ENCODE measurements at places on chromosomes 6 and 20.

DNA sequence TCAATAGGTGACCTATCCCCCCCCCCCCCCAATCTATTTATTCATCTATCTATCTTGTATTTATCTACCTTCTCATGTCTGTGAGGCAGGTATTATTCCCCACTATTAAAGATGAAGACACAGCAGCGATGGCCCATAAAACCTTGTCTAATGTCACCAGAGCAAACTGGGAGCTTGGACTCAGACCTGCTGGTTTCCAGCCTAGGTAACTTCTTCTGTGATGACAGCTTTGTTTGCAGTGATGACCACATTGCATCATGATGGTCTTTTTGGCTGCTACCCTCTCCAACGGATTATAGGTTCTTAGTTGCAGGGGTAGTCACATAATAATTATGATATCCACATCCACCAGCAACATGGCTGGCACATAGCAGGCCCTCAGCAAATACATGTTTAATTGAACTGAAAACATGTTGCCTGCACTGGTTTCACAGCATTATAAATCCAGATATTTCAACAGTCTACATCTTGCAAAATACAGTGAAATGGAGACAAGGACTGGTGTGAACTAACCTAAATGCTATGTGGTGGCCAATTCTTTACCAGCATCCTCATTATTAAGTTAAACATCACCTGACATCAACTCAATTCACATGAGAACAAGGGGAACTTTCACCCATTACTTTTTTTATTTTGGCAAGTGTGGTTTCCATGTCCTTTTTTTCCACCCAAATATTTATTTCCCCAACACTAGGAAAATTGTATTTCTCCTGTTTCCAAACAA is 712.5 kb upstream of the NRSN1 start:
- DNase-seq, result no peak

- DNase-seq, result no peak
Observed at GRCh38 chr6:140153703-140154102, 779.3 kb upstream of the CITED2 start.

DNA sequence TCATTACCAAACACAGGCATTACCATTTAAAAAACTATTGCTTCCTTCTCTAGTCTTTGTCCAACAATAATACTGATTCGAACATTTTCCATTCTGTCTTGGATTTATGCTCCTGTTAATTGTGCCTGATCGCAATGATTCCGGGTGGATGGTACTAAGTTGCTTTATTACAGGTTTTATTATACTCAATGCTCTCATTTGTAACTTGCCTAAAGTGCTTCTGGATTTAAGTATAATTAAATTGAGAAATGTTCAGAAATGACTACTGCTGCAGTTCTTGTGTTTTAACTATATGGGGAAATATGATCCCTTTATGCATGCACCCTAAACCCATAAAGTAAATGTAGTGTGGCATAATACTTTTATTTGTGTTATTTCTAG is 7.2 kb downstream of the TFAP2A start:
- no peak for DNase-seq

DNA sequence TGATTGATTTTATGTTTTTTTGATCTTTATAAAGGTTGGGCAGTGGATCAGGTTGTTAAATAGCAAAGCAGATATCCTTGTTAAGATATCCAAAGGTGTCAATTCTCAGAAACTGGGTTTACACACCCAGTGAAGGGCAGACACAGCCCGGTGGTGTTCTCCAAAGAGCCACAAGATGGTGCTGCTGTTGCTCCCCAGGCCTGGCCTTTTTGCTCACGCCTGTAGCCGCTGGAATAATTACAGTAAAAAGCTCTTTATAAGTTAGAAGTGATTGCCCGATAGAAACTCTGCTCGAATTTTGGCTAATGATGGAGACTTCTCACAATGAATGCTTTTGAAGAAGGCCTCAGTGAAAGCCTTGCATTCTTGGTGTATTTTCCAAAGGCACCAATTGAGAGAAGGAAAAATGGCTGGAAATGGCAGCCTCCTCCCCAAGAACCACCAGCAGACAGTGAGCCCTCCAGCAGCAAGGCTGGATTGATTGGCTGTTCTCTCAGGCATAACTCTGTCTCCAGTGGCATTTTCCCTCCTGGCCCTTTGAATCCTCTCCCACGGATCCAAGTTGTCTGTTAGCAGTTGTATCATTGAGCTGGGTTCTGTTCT is 120.5 kb upstream of the CHD6 start:
- DNase-seq, result peak; percentile 11

DNA sequence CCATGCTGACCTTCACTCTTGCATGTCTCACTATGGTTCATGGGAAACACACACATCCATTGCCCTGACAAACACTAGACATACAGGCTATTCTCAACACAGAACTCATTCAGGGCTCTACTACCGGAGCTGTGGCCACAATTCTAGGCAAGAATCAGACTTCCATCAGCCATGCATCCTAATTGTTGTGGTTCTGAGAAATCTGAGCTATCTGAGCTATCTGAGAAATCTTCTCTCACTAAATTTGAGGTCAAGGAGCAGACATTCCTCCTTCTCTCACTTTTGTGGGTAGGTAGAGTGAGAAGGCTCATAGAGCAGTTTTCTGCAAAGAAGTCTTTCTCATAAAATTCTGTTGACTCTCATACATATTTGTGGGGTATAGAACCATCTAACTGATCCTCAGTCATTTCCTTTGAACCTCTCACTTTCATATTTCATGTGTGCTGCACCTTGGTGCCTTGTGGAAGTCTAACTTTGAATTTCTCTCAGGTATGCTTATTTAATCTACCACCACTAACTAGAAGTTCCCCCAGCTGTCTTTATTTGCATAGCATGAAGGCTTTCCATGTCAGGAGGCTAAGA is 43.6 kb downstream of the ADGRF1 start:
- DNase-seq, result no peak

- DNase-seq, result no peak
Observed at GRCh38 chr6:147958683-147959082, 384.0 kb upstream of the SASH1 start.

- no peak for DNase-seq
Observed at GRCh38 chr6:107401573-107401972, 57.8 kb downstream of the PDSS2 start.

DNA sequence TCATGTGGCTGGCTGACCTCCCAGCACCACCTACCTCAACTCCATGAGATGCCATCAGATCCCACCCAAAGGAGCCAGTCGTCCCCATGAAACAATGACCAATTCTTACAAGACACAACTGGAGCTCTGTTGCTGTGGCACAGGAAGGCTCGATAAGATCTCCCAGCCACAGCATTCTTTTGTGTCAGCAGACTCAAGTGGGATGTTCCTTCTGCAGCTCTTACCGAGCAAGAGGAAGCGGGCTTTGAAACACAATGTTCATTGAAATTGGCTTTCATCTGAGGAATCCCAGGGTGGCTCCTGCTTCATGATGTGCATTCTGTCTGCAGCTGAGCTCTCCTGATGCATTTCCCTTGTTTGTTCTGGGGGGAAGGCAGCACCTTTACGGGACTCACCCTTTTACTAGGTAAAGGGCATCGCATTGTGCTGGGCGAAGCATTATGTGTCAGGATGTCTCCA is 222.0 kb upstream of the SGK1 start:
- no peak for DNase-seq

GRCh38 chr6:53436526-53437303 is 88.0 kb upstream of the ELOVL5 start:
- DNase-seq, result peak; percentile 20

DNA sequence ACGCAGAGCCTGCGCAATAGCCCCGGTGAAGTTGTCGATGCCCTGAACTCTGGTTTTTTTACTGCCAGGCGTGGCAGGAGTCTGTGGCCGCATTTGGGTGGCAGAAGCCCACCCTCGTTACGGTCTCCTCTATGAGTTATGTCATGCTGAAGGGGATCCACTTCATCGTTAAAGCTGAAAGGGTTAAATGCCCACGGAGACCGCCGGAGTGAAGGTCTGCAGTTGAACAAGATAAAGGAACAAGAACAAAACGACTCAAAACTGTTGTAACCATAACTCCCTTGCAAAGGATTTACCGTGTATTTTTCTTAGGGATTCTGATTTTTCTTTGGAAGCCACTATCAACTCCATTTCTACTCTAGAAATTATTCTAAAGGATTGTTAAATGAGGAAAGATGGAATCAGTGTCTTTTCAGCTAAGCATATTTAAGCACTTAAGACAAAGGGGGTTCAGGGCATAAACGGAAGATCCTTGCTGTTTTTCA is 501 bp upstream of the ELOVL5 start:
- DNase-seq, result no peak

DNA sequence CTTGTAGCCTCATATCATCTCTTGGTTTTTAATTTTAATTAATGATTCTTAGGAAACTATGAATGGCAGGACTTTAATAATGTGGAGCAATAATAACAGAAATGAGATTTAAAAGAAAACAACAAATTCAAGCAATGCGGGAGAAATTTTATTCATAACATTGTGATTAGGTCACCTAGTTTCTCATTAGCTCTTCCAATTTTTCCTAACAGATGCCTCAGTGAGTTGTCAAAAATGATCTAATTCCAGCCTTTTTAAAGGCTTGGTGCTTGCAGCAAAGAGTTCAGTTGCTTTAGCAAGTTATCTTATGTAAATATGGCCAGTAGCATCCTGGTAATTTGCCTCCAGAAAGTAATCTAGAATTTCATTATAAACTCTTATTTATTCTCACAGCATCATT is 20.4 kb downstream of the PDE7B start:
- DNase-seq, result peak; percentile 64

DNA sequence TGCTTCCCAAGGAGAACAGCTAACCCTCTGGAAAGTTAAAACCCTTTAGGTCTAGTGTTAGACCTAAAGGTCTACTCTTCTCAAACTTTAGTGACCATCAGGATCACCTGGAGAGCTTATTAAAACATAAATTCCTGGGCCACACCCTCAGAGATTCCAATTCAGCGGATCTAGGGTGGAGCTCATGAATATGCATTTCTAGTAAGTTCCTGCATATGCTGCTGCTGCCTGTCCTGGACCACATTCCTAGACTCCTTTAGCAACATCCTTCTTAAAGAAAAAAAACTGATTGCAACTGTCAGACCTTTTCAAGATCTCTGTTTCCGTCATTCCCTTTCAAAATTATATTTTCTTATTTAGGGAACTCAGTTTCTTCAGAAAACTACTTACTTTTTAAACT is 31.2 kb downstream of the SNAP25 start:
- DNase-seq, result no peak

DNA sequence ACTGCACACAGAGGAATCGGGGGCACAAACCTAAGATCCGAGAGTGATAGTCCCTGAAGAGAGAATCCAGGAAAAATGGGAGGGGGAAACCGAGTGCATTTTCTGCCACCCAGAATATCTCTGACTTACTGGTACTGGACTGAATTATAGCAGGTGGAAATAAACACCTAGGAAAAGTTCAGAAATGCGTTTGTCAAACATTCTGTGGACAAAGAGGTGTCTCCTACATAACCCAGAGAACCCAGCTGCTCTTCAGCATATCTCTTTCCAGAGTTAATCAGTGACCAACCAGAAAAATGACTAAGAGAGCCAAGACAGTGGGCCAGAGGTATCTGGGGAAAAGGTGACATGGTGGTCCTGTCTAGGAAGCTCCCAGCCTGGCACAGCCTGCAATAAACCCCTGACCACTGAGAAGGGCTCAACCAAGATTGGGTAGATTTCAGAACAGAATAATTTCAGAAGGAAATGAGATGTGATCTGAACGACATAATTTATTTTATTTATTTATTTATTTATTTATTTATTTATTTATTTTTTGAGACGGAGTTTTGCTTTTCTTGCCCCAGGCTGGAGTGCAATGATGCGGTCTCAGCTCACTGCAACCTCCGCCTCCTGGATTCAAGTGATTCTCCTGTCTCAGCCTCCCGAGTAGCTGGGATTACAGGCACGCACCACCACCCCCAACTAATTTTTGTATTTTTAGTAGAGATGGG is 6.0 kb upstream of the VNN1 start:
- no peak for DNase-seq

- DNase-seq, result no peak
Observed at GRCh38 chr6:14622085-14622484, 504.5 kb downstream of the CD83 start.

- peak; percentile 24 for DNase-seq
Observed at GRCh38 chr6:163415620-163416556, 1.4 kb downstream of the QKI start.

DNA sequence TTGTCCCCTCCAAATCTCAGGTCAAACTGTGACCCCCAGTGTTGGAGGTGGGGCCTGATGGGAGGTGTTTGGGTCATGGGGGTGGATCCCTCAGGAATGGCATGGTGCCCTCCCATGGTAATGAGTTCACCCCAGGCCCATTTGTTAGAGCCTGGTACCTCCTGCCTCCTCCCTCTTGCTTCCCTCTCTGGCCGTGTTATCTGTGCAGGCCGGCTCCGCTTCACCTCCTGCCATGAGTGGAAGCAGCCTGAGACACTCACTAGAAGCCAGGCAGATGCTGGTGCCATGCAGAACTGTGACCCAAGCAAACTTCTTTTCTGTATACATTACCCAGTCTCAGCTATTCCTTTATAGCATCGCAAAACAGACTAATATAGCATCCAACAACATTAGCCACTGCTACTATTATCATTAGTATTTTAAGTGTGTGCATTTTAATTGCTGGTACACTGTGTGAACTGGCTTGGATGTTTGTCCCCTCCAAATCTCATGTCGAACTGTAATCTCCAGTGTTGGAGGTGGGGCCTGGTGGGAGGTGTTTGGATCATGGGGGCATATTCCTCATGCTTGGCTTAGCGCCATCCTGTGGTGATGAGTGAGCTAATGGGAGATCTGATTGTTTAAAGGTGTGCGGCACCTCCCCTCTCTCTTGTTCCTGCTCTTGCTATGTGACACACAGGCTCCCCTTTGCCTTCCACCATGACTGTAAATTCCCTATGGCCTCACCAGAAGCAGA is 12.2 kb upstream of the OSER1 start:
- peak; percentile 29 for DNase-seq

DNA sequence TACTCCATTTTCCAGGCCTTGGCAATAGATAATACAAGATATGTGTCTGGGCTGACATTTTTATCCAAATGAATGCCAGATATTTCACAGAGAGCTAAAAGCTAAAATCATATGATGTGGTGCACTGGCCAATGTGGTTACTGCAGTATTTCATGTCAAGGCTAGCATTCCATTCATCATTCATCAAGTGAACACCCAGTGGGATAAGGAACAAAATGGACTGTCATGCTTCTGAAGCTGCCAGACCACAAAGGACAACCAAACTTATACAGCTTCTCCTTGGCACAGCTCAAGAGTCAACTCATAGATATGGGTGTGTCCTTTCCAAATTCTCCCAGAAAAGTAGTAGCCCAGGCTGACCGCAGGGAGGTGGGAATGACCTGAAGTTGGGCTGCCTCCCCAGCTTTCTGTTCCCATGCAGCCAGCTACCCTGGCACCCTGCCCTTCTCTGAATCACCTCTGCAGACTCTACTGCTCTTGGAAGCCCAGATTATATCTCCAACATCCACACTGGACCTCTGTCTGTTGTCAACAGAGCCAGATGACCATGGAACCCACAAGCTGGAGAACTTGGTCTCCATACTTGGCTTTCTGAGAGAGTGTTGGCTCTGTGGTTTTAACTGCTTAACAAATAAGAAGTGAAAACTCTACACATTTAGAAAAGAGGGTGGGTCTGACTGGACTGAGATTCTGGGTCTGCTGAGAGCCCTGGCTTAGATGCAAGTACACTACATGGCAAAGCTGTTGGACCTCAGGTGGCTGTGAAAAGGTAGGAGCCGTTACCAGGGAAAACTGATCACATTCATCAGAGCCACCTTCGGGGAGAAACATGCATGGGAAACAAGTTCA is 122.8 kb downstream of the ALDH8A1 start:
- DNase-seq, result peak; percentile 96

Measured in NCI-H226 (cell line).